Brain (organoid and tissue), 16 donors: ENCODE measurements at places on chromosomes 16 and 17.
A peak's percentile ranks its signal among the peaks of the same experiment; 100 is the strongest.

DNA sequence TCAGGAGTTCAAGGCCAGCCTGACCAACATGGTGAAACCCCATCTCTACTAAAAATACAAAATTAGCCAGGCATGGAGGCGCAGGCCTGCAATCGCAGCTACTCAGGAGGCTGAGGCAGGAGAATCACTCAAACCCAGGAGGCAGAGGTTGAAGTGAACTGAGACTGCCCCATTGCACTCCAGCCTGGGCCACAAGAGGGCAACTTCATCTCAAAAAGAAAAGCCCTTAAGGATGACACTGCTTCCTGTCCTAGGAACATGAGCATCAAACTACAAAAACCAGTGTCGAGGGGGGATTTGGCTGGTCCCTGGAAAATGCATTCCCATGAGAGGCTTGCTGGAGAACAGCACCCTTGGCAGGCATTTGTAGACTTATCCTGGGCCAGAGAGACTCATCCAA is 449.5 kb upstream of the PSMD7 start:
- DNase-seq: peak; percentile 71

DNA sequence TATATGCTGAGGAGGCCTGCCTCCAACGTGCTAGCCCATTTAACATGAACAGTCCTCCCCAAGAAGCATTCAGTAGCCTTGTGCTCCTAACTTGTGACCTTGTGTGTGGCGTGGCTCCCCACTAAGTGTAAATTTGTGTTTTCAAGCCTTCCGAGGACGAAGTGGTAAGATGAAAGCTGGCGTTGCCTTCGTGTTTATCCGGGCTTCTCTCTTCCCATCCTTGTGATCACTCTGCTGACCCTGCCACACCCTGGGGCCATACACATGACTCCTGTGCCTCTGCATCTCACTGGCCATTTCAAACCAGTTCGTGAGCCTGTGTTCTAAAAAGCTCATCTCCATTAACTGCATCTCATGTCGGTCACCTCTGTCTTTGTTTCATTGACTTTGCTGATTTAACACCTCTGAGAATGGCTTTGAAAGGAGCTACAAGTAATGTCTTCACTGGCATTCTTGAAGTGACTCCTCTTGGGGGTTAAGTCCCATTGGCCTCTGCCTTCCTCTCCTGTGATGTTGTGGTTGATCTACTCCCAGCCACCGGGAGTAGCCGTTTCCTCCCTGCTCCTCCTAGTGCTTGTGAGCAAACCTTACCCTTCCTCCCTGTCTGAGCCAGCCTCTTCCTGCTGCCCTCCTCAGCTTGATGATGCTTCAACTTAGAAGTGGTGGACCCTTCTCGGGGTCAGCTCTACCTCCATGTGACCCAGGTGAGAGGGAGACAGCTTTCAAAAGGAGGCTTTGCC is 27.4 kb upstream of the NAGLU start:
- no peak for DNase-seq

DNA sequence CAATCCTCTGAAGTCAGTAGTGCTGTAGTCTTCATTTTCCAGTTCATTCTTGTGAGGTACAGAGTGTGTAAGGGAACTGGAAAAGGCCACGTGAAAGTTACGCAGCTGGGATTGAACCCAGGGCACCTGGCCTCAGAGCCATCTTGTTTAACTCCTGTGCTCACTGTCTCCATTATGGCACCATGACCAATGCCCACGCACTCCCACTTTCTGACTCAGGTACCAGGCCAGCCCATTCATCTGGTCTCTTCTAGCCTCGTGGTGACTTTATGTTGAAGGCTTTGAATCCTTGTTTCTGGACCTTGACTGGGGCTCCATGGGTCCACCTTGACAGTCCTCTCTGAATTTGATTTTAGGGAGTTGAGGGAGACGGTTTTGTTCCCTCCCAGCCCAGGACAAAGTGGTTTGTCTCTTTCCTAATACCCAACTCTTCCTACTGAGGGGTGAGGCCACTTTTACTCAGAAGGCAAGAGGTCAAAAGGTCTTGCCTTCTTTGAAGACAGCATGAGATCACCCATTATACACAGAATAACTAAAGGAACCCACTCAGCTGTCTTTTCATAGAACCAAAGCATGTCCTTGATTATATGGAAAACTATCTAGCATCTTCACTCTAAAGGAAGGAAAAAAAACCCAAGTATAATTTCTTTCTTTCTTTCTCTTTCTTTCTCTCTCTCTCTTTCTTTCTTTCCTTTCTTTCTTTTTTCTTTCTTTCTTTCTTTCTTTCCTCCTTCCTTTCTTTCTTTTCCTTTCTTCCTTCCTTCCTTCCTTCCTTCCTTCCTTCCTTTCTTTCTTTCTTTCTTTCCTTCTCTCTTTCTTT is 50.0 kb downstream of the OTOA start:
- DNase-seq: no peak

- DNase-seq: no peak
These were observed 6.3 kb upstream of the APRT start for GRCh38 chr16:88817785-88818574.

DNA sequence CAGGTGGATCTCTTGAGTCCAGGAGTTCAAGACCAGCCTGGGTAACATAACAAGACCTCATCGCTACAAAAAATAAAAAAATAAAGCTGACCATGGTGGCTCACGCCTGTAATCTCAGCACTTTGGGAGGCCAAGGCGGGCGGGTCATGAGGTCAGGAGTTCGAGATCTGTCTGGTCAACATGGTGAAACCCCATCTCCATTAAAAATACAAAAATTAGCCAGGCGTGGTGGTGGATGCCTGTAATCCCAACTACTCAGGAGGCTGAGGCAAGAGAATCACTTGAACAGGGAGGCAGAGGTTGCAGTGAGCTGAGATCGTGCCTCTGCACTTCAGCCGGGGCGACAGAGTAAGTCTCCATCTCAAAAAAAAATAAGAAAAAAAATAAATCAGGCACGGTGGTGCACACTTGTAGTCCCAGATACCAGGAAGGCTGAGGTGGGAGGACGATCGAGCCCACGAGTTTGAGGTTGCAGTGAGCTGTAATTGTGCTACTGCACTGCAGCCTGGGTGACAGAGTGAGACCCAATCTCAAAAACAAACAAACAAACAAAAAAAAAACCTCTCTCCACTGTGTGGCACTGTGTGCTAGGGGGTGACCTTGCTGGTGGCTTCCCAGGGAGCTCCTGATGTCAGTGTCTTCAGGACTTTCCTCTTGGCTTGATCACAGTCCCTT is 19.8 kb upstream of the MAPK3 start:
- no peak for DNase-seq

- DNase-seq: no peak
These were observed 32.2 kb downstream of the RNF157 start for GRCh38 chr17:76208120-76208519.

GRCh38 chr16:55443434-55444346 is 35.3 kb upstream of the MMP2 start:
- DNase-seq: peak; percentile 11

DNA sequence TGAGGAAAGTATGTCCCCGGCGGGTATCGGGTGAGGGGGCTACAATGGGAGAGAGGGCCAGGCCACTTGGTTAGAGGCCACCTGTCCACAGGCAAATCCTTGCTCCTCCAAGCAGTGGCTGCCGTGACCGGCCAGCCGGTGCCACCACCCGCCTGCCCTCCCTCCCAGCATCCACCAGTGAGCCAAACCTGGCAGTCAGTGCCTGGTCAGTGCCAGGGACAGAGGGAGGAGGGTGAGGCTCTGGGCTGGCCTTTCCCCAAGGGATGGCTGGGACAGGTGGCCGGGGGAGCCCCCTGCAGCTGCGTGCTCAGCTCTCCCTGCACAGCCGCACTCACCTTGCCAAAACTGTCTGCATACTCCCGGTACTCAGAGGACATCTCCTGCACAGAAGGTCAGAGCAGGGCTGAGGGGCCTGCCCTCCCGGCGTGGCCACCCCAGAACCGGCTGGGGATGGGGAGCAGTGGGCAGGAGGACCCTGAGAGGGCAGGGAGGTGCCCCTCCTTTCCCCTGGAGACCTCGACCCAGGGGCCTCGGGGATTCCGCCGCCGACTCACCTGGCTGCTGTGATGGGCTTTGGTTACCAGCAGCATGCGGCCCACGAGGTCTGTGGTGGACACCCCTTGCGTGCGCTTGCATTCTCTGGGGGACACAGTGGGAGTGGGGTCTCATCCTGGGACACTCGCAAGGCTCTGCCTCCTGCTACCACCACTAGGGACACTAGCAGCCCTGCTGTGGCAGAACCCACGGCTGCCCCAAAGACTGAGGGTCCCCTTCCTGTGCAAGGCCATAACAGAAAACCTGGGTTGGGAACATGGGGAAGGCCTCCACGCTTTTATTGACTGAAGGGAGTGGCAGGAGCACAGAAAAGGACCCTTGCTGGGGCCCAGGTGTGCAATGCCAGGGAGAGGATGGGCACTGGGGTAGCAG is 3.7 kb downstream of the PCYT2 start:
- DNase-seq: no peak

DNA sequence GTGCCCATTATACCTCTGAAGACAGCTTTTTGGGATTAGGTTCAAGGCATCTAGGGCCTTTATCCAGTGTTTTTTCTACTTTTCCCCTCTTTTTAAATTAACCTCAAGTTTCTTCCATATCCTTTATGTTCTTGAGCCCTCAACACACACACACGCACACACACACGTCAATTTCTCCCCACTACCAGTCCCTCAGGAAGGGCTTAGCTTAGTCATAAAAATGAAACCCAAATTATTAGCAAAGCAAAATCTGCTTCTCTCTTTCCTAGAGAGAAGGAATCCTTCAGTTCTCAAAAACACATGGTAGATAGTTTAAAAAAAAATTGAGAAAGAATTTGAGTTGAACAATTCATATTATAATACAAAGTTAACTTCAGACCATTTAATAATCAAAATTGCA is 401.1 kb downstream of the XYLT1 start:
- DNase-seq: no peak

- peak; percentile 80 for DNase-seq
These were observed 100.5 kb downstream of the MSI2 start for GRCh38 chr17:57356719-57357391.

DNA sequence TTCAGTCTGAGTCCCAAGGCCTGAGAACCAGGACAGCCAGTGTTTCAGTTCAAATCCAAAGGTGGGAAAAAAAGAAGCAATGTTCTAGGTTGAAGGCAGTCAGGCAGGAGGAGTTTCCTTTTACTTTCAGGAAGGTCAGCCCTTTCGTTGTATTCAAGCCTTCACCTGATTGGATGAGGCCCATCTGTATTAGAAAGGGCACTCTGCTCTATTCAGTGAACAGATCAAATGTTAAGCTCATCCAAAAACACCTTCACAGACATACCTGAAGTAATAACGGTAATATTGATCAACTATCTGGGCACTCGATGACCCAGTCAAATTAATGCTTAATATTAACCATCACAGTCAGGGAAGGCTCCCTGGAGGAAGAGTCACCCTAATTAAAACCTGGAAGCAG is 60.9 kb downstream of the IRX5 start:
- DNase-seq: no peak

DNA sequence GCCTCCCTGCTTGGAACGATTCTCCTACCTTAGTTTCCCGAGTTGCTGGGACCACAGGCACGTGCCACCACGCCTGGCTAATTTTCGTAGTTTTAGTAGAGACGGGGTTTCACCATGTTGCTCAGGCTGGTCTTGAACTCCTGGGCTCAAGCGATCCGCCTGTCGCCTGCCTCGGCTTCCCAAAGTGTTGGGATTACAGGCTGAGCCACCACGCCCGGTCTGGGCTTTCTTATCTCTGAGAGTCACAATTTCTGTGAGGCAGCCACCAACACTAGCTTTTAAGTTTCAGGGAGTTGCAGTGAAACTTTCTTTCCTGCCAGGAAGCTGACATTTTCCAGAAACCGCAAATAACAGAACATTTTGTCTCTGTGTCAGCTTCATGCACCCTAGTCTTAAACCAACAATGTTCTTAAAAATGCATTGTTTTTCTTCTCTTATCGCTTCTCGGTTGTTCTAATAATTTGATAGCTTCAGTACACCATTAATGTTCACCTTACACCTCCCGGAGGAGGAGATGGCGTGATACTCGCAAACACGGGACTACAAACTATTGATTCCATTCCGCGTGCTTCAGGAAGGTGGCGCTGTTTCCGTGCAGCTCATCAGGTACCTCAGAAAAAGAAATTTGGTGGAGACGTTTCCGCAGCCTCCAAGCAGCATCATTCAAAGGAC is 7.4 kb upstream of the DHRS7B start:
- DNase-seq: peak; percentile 75

DNA sequence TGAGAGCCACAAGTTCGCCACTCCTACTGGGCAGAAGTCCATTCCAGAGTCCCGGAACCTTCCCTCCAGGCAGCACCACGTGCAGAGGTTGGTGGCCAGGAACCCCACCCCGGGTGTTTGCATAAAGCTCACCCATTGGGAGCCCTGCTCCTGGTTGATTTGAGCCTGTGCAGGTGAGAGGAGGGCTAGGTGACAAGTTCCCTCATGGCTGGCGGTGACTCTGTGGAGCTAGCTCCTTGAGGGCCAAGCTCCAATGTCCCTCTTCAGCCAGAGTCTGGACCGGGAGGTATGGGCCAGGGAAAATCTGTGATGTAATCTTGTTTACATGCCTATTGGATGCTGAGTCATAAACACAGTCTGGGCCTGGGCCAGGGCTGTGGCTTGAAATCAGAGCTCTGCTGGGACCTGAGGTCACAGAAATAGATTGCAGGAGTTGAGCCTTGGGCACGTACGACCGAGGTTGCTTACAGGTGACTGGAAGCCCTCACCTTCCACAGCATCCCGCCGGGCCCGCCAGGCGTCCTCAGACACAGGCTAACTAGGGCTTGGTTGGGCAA is 118.9 kb downstream of the AATF start:
- DNase-seq: no peak

GRCh38 chr17:27946513-27946912 is 53.3 kb upstream of the LYRM9 start:
- DNase-seq: no peak

DNA sequence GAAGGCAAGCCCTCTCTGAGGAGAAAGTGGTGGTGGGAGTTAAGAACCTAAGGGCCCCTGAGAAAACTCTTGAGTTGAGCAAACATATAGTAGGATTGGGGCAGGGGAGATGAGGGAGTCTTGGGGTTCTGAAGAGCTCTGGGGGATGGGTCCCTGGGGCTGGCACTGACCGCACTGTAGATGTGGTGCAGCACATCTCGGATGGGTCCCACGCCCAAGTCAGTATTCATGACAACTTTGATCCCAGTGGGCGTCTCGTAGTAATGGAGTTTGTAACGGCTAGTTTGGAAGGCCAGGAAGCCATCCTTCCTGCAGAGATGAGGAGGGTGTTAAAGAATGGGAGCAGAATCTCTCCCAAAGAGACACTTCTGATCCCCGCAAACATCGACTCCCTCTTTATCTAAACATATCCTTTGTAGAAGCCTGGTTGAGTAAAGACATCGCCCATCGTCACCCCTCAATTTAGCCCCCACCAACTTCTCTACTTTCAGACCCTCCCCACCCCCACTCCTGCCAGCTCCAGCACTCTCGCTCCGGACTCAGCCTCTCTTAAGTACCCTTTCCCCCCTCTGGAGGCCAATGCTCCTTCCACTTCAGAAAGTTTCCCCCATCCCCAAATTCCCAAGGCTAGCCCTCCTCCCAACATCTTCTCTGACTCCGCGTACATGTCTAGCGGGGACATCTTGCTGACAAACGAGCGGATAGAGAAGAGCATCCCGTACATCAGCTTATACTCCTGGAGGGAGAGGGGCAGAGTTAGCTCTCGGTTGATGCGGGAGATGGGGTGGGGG is 710 bp downstream of the TRAPPC1 start:
- DNase-seq: no peak
